Right forelimb (tissue), 1 donor: ENCODE measurements at places on chromosomes 6 and 20.

GRCh38 chr6:16088409-16088808 lies 40.5 kb upstream of the MYLIP start:
- DNase-seq: no peak

- DNase-seq: no peak
Observed at GRCh38 chr6:20166210-20166609, 46.1 kb downstream of the MBOAT1 start.

DNA sequence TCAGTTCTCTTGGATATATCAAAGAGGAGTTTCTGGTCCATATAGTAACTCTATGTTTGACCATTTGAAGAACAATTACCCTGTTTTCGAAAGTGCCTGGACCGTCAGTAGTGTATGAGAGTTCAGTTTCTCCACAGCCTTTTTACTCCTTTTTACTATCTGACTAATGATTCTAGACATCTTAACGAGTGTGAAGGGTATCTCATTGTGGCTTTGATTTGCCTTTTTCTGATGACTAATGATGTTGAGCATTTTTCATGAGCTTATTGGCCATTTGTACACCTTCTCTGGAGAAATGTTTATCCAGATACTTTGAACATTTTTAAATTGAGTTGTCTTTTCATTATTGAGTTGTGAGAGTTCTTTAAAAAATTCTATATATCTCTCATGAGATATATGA lies 114.9 kb upstream of the ATXN1 start:
- DNase-seq: no peak

DNA sequence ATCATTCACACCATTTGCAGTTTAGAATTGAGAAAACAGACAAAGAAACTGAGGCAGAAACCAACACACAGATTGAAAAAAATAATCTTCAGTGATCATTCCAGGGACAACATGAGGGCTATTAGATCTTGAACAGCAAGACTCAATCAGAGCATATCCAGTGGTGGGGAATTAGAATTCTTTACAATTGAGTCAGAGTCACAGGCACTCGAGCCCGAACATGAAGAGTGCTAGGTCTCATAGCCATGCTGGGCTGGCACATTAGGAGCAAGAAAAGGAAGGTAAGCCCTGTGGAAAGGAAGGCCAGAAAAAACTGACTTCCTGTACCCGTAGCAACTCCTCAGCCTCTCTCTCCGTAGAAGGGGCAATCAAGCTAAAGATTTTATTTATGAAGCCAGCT lies 419.9 kb downstream of the HAO1 start:
- DNase-seq: no peak

GRCh38 chr20:58996226-58996611 lies 10.8 kb downstream of the CTSZ start:
- no peak for DNase-seq

GRCh38 chr6:132751306-132751705 lies 6.4 kb downstream of the VNN2 start:
- no peak for DNase-seq

- DNase-seq: no peak
Observed at GRCh38 chr6:34143884-34144580, 1.9 kb downstream of the GRM4 start.
